Natural killer cell (primary cell): ENCODE measurements at places on chromosomes 7 and 10. TPM values are rescaled to one million over a fixed set of nuclear protein-coding genes. Genes with fewer than 3 reads are reported as not detected.

OPN1SW gene
- total RNA-seq, result not detected

KAT6B gene
- 117 TPM for total RNA-seq

DNA sequence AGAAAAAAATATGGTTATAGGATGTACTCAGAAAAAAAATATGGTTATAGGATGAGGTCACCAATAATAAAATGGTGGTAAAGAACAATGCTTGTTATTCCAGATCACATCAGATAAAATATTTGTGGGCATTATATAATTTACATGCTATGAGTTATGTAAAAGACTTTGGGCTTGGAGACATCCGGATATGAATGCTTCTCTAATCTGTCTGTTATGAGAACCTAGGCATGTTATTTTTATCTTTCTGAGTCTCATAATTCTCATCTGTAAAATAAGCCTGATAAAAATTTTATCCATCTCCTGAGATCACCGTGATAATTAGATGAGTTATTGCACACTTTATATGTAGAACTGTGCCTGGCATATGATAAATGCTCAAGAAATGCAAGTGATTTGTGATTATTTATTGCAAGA is 37.8 kb downstream of the DKK1 start:
- no peak overlapping the region for H3K27ac ChIP-seq
- no peaks in the 10 kb centered on the region for H3K4me1 ChIP-seq
- H3K4me3 ChIP-seq, result no peak overlapping the region
- no peaks in the 10 kb centered on the region for H3K36me3 ChIP-seq
- DNase-seq, result no peak
- H3K27me3 ChIP-seq, result no peaks in the 10 kb centered on the region

- no peak overlapping the region for H3K4me3 ChIP-seq
- H3K36me3 ChIP-seq, result no peaks in the 10 kb centered on the region
- peaks cover 3% of the 10 kb centered on the region for H3K4me1 ChIP-seq
- H3K27me3 ChIP-seq, result no peaks in the 10 kb centered on the region
- no peak for DNase-seq
Measured at GRCh38 chr7:159240962-159241361, 96.3 kb upstream of the VIPR2 start.

- no peaks in the 10 kb centered on the region for H3K36me3 ChIP-seq
- DNase-seq, result no peak
- no peak overlapping the region for H3K4me3 ChIP-seq
- H3K27ac ChIP-seq, result no peak overlapping the region
- peaks cover 34% of the 10 kb centered on the region for H3K4me1 ChIP-seq
- no peaks in the 10 kb centered on the region for H3K27me3 ChIP-seq
Measured at GRCh38 chr7:2022021-2022409, 210.7 kb downstream of the MAD1L1 start.

- no peak within 1 kb of the TSS for H3K27ac ChIP-seq
- DNase-seq, result no peak
- peaks cover 4% of the 10 kb centered on the region for H3K36me3 ChIP-seq
- H3K27me3 ChIP-seq, result peaks cover 4% of the 10 kb centered on the region
Measured at GRCh38 chr10:132785723-132786475, at the start of gene NKX6-2. TSS of gene NKX6-2 (minus strand) at chr10:132786147. CDS start at chr10:132785948, 199 bp downstream.

- no peak overlapping the region for H3K27ac ChIP-seq
- DNase-seq, result no peak
- H3K4me3 ChIP-seq, result no peak overlapping the region
Measured at GRCh38 chr7:1124816-1125602, 35.0 kb downstream of the ZFAND2A start.

DNA sequence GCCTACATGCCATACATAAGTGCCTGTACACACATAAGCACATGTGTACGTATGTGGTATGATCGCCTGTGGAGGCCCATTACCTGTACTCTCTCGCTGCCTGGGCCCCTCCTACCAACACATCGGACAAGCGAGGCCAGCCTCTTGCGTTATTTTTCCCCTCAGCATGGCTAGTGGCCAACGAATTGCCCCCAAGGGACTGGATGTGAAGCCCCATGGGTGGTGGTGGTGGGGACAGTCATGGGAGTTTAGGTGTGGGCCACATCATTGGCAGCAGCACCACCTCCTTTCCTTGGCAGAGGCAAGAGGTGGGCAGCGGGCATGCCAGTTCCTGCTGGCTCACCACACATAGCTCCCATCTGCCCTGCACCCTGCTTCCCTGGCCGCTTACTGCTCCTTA is 10.0 kb downstream of the GRK5 start:
- H3K36me3 ChIP-seq, result no peaks in the 10 kb centered on the region
- H3K4me3 ChIP-seq, result no peak overlapping the region
- no peak overlapping the region for H3K27ac ChIP-seq
